GM04503 (cell line): ENCODE measurements at places on chromosomes 6 and 20.

DNA sequence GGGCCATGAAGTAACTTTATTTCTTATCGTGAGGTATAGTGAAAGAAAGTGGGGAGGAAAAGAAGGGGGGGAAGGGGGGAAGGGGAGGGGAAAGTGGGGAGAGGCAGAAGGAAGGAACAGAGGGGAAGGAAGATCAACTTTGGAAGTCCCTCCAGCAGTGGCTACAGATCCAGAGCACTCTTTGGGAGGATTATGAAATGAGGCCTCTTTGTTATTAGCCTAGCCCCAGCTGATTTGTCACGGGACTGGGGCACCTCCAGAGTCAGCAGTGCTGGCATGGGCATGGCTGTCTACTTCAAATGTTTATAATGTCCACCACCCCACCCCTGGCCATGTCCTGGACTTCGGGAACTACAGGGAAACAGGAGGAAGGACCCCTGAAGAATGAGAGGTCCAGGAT, 7.6 kb downstream of the MOCS1 start:
- no peak for DNase-seq

DNA sequence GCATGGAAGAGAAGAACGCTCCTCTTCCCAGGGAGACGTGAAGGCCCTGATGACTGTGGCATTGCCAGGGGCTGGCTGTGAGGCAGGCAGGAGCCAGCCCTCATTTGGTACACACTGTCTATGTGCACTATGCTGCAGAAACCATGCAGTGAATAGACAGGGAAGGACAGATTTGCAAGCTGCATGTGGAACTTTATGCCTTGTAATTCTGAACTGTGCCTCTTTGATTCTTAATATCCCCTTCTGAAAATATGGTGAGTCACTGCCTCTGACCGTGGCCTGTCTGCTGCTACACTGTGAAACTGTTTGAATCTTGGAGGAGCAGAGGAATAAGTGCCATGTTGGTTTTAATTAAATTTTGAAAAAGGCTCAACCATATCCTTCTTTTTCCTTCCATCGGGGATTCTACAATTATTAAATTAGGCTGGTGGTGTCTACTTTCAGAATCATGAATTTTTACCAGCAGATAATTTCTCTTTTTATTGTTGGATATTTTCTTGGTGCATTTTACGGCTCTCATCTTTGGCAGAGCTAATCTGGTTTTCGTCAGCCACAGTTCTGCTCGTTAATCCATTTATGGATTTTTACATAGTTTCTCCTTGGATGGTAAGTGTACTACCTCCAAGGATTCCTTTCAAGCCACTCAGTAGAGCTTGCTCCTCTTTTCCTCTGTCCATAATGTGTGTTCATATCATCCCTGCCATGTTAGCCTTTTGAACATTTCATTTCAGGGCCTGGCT, 301.0 kb upstream of the SLC35B3 start:
- DNase-seq = no peak

GRCh38 chr6:154429711-154430110, 73.1 kb upstream of the IPCEF1 start:
- no peak for DNase-seq

DNA sequence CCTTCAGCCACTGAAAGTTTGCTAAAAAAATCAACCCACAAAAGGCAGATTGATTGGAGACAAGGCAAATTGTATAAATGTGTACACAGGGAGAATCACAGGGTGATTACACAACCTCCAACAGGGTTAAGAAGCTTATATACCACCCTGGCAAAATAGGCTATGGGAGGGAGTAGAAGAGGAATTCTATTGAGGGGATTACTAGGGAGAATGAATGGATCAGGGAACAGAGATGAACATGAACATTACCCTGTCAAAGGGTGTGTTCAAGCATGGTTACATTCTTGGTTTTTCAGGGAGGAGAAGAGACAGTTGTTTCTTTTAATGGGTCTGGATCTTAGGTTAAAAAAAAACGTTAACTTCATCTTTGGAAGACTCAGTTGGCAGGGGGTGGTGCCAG, 5.1 kb upstream of the MRS2 start:
- DNase-seq = no peak

DNA sequence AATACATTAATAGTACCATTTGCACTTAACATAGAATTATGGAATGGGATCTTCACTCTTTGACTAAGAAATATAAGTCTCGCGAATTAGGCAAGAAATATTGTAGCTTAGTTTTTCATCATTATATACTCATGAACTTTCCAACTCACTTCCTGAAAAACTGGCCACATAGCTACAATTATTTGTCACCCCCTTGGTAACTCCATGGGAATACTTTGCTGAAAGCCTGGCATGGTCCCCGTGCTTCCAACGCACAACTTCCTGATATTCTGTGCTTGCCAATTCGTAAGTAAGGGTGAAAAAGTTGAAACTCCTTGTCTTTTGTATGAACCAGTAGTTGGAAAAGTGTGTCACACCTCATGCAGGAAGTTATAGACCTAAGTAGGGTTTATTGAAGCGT, 23.7 kb upstream of the HLA-DQA1 start:
- no peak for DNase-seq
